Fibroblast of the aortic adventitia (primary cell): ENCODE measurements at places on chromosomes 13 and 19. TPM values are rescaled to one million over a fixed set of nuclear protein-coding genes. Genes with fewer than 3 reads are reported as not detected.
A peak's percentile ranks its signal among the peaks of the same experiment; 100 is the strongest.

- no peak for DNase-seq
Observed at GRCh38 chr19:46607448-46607841, 6.3 kb downstream of the CALM3 start.

- DNase-seq, result peak; percentile 77
Observed at GRCh38 chr13:95485518-95486144, 66.9 kb upstream of the CLDN10 start.

GRCh38 chr19:7856679-7857663, 17.2 kb downstream of the PRR36 start:
- no peak for DNase-seq

DNA sequence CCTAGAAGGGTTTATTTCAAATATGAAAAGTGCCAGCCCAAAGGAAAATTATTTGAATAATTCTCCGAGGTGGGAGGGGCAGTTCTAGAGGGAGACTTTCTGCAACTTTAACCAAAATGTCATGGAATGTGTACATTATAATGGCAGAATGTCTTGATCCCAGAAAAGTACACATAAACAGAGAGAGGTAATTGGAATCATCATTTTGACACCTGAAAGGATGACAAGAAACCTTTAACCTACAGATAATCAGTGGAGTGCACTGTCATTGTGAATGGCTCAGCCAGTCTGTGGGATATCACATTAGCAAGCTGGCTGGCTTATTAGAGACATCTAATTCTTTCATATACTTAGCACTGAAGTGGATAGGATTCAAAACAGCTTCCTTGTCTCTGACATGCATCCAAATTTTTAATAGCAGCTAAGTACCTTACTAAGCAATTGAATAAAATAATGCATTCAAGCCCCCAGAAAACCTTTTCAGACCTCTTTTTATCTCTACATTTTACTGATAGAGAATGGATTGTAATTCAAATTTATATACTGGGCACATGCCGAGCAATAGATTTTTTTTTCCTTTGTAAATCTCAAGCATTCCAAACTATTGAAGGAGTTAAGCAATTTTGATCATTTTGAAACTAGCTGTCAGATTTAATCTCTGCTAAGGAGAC, 468.6 kb downstream of the COG6 start:
- no peak for DNase-seq

GRCh38 chr19:44598880-44599279, 14.5 kb upstream of the IGSF23 start:
- DNase-seq, result no peak

EEF2 gene
- total RNA-seq, result 1,127 and 1,964 TPM in 2 replicates

BORA gene
- total RNA-seq, result 4.3 and 7.0 TPM in 2 replicates

GRCh38 chr19:4430760-4431159, 26.8 kb downstream of the UBXN6 start:
- no peak for DNase-seq

DNA sequence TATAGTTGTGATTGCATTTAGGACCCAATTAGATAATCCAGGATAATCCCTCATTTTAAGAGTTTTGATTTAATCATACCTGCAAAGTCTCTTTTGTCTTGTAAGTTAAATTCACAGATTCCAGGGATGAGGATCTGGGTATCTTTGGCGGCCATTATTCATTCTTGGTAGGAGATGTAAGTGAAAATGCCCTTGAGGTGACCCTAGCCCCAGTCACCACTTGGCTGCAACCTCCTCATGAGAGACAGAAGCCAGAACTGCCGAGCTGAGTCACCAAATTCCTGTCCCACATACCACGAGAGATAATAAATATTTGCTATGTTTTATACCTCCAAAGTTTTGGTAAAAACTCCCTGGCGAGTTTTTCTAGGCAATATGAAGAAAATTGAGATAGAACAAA, 389.4 kb downstream of the RFC3 start:
- DNase-seq, result peak; percentile 93

- peak; percentile 92 for DNase-seq
Observed at GRCh38 chr13:37701972-37702371, 103.4 kb upstream of the POSTN start.

GRCh38 chr13:73945871-73946270, 188.3 kb downstream of the KLF12 start:
- DNase-seq, result peak; percentile 45

SHISA7 gene
- total RNA-seq, result not detected in 2 replicates

GRCh38 chr13:94568443-94568842, 27.5 kb downstream of the TGDS start:
- DNase-seq, result no peak

DNA sequence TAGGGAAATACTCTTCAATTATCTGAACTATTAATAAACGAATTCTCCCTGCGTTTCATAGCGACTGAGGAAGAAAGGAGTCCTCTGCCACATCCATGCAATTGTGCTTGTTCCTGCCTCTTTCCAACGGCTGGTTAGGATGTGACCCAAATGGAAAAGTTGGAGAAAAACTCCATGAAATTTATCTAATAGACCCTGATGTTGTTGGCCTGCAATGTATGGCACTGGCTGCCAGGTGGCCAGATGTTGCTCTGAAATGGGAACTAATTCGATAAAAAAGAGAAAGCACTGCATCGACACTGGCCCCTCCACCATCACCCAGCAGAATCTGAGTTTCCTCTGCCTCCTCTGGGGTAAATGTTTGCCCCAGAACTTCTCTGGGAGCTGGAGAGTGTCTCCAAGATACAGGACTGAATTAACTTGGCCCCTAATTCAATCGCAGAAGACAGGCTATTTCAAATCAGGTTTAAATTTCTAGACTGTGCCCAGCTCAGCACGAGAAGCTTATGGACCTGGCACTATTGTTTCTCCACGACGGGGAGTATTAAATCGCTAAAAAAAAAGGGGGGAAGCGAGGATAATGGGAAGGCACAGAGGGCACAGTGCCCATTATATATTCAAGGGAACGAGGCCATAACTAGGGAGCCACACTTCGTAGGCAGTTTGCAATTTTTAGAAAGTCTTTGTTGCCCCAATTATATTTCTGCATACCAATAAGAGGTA, 103.9 kb downstream of the ZIC5 start:
- no peak for DNase-seq

RFPL4AL1 gene
- total RNA-seq, result not detected in 2 replicates

GFY gene
- not detected in 2 replicates for total RNA-seq

RAB4B gene
- 9.0 and 10.1 TPM in 2 replicates for total RNA-seq

GRCh38 chr13:24228852-24229458, 68.4 kb downstream of the SPATA13 start:
- DNase-seq, result peak; percentile 85

GRCh38 chr19:45981350-45981749, 7.7 kb upstream of the NOVA2 start:
- peak; percentile 70 for DNase-seq

FGF22 gene
- total RNA-seq, result 0.27 TPM in 1 of 2 replicates, not detected in the other

- DNase-seq, result peak; percentile 50
Observed at GRCh38 chr13:30835442-30835841, 70.6 kb upstream of the MEDAG start.

GIPC3 gene
- total RNA-seq, result under 0.01 and 0.33 TPM in 2 replicates

DNA sequence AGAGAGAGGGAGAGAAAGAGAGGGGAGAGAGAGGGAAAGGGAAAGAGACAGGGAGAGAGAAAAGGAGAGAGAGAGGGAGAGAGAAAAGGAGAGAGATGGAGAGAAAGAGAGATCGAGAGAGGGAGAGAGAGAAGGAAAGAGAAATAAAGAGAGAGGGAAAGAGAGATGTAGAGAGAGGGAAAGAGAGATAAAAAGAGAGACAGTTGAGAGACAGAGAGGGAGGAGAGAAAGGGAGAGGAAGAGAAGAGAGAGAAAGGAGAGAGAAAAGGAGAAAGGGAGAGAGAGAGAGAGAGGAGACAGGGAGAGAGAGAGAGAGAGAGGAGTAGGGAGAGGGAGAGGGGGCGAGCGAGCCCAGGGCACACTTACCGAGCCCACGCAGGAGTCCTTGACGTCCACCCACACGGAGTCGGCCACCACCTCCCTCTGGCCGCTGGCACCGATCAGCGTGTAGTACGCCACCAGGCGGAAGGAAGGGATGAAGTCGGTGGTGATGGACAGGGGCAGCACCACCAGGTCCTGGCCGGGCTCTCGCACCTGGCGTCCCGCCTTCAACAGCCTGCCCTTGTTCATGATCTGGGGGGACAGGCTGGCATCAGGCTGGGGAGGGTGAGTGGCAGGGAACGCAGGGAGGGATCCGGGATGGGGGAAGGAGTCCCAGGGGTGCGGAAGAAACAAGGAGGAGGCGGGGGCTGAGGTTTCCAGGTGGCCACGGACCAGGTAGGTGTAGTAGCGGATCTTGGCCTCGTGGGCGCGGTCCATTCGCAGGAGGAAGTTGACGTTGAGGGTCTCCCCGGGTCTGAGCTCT, 10.0 kb downstream of the C3 start:
- DNase-seq, result no peak

DNA sequence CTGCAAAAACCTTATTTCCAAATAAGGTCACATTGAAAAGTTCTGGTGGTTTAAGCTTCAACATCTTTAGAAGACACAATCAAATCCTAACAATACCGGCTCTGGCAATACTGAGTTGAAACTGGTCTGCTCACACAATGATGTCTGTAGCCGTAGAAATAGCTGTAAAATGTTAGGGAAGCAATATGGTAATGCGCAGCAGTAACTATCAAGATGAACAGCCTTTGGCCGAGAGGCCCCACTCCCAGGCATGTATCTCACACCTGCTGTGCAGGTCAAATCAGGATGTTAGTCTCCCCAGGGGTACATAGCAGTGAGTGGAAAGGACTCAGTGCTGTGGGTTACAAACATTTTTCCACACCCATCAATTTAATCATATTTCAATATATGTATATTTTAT, 207.1 kb downstream of the KATNAL1 start:
- no peak for DNase-seq

DNA sequence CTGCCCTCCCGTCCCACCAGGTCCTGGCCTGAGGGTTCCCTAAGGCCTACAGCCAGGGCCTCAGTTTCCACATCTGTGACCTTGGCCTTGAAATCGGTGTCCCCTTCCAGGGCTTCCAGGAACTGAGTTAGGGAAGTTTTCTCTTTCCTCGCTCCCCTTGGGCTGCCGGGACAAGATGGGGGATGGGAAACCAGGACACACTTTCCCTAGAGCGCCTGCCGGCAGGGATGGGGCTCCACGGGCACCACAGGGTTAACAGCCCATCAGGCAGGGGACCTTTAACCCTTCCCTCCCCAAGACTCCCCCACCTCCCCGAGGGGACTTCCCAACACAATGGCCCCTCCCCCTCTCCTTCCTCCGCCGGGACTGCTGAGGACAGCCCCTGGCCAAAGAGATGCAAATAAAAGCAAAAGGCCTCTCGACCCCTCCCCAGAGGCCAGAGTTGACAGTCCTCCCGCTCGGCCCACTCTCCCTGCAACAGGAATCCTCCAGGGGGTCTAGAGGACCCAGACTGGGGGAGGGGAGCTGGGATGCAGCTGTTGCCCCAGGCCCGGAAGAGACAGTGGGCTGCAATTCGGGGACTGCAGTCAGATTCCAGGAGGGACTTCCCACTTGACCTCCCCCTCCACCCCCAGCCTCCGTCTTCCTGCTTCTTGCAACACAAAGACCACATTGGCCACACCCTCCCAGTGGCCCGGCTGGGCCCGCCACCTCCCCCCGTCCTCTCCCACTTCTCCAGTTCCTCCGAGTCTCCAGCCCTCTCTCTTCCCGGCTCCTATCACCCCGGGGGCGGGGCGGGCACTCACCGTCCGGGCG, 3.4 kb downstream of the BBC3 start:
- peak; percentile 95 for DNase-seq

PSMD8 gene
- 55.4 and 223 TPM in 2 replicates for total RNA-seq

SLC6A16 gene
- 0.09 TPM in 1 of 2 replicates, not detected in the other for total RNA-seq

- DNase-seq, result no peak
Observed at GRCh38 chr13:73496711-73497110, 437.9 kb downstream of the KLF5 start.

DNA sequence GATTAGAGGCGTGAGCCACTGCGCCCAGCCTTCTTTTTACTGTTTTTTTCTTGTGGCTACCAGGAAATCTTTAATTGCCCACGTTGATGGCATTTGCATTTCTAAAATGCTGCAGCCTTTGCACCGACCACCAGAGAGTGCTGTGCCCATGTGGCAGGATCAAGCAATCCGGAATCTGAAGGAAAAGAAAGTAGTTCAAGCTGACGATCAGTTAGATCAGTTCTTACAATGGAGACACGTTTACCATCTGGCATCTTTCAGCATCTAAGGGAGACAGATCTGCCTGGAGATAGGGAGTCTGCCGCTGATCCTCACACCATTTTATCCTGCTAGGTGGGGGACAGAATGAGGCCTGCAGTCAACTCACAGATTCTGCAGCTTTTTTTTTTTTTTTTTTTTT, 19.9 kb downstream of the TINCR start:
- peak; percentile 52 for DNase-seq

ZNF181 gene
- 19.4 and 55.4 TPM in 2 replicates for total RNA-seq

DNA sequence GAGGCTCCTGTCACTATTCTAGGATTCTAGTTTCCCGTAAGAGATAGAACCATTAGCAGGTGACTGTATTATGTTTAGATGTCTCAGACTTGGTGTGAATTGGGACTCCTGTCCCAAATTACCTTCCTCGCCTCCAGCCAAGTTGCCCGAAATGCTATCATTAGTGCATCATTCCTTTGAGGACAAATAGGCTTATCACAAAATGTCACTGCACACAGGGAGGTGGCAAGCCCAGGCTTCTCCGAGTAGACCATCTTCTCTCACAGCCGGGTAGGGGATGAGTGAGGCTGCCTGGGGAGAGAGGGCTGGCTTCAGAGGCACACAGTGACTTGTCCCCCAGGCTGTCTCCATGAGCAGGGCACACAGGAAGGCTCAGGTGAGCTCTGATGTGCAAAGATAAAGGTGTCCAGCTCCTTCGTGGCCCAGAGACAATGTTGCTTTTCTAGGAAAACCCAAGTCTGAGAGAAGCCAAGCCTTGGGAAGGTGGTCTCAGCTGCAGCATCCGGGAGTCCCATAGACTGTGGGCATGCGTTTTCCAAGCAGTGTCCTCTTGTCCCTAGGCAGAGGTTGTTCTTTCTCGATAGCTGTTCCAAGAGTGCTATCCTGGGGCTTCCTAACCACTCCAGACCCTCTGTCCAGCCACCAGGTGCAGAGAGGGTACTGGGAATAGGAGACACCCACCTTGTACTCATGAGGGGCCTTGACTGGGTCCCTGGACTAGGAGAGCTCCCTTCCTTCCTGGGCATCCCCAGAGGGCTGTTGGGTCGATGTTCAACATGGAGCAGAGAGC, 163.1 kb upstream of the TSHZ3 start:
- DNase-seq, result no peak

NLRP4 gene
- total RNA-seq, result not detected in 2 replicates

PRKCG gene
- not detected in 2 replicates for total RNA-seq

GRCh38 chr19:16589917-16590316, 17.7 kb upstream of the SLC35E1 start:
- no peak for DNase-seq

GRCh38 chr19:12935071-12935470, 1.6 kb upstream of the FARSA start:
- DNase-seq, result no peak

- DNase-seq, result no peak
Observed at GRCh38 chr19:55261671-55262126, 2.9 kb upstream of the PPP6R1 start.

DNA sequence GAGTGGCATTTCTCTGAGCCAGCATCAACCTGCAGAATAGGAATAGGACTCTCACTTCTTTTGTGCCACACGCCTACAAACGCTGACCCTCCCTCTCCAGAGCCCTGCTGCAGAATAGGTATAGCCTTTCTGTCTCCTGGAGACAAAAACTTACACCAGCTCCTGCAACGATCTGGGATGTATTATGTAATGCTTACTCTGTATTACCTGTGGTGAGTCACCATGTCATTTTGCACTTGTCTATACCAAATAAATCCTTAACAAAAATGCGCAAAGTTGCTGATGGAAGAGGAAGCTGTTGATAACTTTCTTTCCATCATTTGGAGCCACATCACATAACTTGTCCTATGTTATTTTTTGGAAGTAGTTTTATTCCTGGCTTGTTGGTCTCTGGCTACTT, 155.8 kb upstream of the FNDC3A start:
- no peak for DNase-seq

- DNase-seq, result peak; percentile 60
Observed at GRCh38 chr13:28355822-28356371, 139.0 kb downstream of the FLT1 start.
